ENCODE measurements at places on chromosomes 7 and 10.

DNA sequence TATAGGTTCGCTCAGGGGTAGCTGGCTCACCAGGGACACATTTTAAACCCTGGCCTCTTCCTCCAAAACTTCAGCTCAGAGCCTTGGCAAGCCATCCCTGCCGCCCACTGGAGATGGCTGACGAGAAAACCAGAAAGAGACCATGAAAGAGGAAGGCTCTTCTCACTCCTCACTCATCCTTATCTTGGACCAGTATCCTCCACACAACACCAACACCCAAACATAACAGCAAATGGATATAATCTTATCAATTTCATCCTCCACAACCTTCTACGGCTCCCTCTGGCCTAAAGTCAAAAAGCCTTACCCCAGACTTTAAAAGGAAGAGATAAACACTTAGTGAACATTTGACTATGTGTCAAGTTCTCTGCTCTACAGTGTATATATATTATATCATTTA, 26.9 kb downstream of the DLG5 start:
- DNase-seq, result no peak

- DNase-seq, result no peak
These were observed 20.0 kb downstream of the RBM28 start for GRCh38 chr7:128323459-128324367.

- DNase-seq, result no peak
These were observed 55.1 kb upstream of the ITGB8 start for GRCh38 chr7:20275637-20276036.

- no peak for DNase-seq
These were observed 83.3 kb downstream of the KAT6B start for GRCh38 chr10:74909670-74910069.

DNA sequence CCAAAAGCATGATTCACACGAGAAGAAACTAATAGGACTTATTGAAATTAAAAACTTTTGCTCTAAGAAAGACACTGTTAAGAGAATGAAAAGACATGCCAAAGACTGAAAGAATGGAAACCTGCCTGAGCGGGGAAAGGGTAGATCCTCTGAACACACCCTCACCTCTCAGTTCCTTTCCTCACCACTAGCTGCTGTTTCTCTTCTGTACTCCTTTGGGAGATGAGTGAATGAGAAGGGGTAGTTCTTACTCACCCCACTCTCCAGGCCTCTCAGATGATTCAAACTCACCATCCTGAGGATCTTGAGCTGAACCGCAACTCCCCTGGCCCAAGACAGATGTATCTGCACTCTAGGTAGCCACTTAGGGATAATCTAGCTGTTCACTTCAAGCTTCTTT, 41.9 kb downstream of the IQUB start:
- no peak for DNase-seq
